ENCODE measurements at places on chromosomes 7 and 10.

- DNase-seq: no peak
Measured at GRCh38 chr10:13708256-13708990, 121.7 kb downstream of the PRPF18 start.

GRCh38 chr10:94683214-94684054 is at the start of gene CYP2C18:
Gene CYP2C18, plus strand, starts transcription at chr10:94683729. Its CDS starts 91 bp downstream, at chr10:94683820.
- no peak for DNase-seq

GRCh38 chr10:125698481-125698998 is 15.6 kb upstream of the TEX36 start:
- DNase-seq: no peak

GRCh38 chr10:104328896-104329710 is 9.2 kb downstream of the ITPRIP start:
- DNase-seq: no peak

- DNase-seq: no peak
Measured at GRCh38 chr7:132073920-132074589, 502.2 kb downstream of the PLXNA4 start.

DNA sequence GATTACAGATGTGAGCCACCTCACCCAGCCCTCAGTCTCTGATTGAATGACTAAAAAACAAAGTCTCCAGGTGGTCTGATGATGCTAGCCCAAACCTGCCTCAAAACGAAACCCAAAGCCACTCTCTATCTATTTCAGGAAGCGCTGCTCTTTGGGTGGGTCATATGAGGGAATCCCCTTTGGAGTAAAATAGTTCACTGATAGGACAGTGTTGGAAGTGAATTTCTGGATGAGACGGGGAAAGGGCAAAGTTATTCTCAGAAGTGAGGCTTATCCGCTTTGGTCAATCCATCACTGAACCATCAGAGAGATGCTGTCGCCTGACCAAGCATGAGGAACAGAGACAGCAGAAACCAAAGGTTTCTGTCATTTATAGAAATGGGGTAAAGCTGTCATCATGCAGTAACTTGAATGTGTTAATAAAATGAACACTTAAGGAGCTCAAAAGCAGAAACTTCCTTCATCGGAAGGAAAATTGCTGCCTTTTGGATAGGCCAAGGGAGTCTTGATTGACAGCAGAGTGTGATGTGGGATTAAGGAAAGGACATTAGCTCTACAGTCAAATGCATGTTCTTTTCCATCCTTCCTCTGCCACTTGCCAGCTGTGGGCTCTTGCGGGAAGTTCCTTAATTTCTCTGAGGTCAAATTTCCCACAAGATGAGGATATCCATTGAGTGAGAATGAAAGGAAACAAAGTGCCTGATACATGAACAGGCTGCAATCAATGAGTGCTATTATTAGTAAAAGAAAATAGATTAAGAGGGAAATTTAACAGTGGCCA is 64.9 kb upstream of the C1QL3 start:
- no peak for DNase-seq

- DNase-seq: no peak
Measured at GRCh38 chr7:137335814-137336213, 7.7 kb downstream of the PTN start.

- DNase-seq: no peak
Measured at GRCh38 chr7:134780166-134780828, 863 bp downstream of the CALD1 start.

- DNase-seq: no peak
Measured at GRCh38 chr7:99001482-99002147, 123.3 kb downstream of the TRRAP start.

DNA sequence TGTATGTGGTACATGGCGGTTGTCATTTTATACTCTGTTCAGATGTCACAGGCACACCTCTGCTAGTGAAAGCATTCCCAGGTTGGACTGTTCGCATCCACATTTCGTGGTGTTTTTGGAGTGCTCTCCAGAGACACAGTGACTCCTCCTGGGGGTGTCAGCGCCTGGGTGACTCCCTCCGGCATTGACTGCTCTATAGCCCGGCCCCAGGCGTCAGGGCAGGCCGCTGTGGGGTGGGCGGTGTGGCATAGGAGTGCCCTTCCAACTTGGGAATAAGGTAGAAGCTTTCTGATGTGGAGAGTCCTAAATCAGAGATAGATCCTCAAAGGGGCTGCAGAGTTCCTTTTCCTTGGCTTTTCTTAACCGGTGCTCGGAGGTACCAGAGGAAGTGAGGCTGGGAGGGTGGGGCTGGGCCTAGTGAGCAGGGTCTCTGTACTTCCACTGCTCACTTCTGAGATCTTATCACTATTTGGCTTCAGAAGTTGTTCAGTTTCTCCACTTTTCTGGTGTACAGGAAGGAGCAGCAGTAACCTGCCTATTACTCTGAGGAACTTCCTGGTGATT is 32.3 kb downstream of the CCNY start:
- DNase-seq: no peak

GRCh38 chr7:135185471-135186260 is 15.2 kb upstream of the CYREN start:
- DNase-seq: no peak

DNA sequence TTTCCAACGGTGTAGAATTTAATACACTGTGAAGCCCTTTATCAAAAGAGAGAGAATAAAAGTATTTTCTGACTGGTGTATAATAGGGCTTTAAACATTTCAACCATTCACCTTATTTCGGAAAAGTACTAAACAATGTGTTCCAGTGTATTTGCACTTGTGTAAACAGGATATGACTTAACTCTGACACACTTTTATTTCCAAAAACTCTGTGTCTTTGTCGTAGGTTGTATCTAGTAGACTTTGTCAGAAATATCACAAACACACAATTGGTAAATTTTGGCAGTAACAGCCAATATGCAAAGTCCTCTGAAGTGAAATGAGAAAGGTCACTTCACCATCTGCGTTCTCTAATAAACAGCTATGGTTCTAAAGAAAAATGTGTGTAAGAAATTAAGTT is 10.3 kb upstream of the TSPAN13 start:
- no peak for DNase-seq

GRCh38 chr7:13981070-13981469 is 8.4 kb downstream of the ETV1 start:
- DNase-seq: no peak

GRCh38 chr7:26648554-26648953 is 215.8 kb downstream of the SKAP2 start:
- no peak for DNase-seq

GRCh38 chr7:158407581-158408317 is 179.9 kb downstream of the PTPRN2 start:
- DNase-seq: no peak

GRCh38 chr7:37392673-37393017 is 56.0 kb downstream of the ELMO1 start:
- no peak for DNase-seq

GRCh38 chr10:62934258-62934657 is 118.1 kb upstream of the EGR2 start:
- no peak for DNase-seq

DNA sequence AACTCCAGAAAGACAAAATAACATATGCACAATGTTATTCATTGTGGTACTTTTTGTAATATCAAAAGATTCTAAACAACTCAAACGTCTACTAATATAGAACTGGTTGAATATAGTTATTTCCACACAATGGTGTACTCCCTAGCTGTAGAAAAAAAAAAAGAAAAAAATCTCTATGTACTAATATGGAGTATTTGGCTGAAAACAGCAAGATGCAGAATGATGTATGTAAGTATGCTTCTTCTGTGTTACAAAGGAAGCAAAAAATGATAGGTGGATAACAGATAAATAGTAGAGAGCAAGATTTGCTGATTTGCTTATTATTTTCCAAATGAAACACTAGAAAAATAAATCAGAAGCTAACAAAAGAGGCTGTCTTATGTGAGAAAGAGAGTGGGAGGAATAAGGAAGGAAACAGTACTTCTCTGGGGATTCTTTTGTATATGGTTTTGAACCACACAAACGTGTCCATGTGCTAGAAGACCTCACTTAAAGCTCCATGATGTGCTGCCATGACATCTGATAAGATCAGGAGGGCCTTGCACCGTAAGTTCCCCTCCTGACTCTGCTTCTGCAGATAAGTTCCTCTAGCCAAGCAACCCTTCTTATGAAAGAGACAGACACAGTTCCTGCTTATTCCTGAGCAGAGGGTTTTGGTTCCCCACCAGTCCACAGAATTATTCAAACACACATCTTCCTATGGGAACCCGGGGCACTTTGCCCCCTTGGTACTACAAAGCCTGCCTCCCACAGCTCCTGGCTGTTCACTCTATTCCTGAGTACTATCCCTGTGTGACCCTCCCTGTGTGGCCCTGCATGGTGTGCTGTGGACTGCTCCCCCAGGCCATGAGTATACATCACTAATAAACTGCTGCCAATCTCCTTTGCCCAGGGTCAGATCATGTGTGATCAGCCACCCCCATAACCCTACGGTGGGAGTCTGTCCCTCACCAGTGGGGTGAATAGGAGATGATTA is 159.1 kb downstream of the CCDC71L start:
- DNase-seq: no peak

- no peak for DNase-seq
Measured at GRCh38 chr10:111087331-111087756, 10.5 kb downstream of the ADRA2A start.

DNA sequence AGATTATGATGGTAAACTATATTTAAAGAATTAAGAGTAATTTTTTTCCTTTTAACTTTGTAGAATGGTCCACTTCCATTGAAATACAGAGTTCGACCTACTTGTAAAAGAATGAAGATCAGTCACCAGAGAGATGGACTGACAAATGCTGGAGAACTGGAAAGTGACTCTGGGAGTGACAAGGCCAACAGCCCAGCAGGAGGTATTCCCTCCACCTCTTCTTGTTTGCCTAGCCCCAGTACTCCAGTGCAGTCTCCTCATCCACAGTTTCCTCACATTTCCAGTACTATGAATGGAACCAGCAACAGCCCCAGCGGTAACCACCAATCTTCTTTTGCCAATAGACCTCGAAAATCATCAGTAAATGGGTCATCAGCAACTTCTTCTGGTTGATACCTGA is 8.3 kb downstream of the BMI1 start:
- DNase-seq: no peak

DNA sequence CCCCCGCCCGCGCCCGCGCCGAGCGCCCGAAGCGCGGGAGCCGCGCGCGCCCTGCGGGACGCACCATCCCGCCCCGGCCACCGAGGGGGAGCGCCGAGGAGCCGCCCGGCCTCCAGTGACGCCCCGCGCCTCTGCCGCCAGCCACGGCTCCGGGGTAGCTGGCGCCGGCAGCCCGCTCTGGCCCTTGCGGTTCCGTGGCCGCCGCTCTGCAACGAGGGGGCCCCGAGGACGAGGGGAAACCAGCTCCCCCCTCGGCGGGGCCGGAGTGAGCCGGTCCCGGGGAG is at the start of gene PAXIP1:
PAXIP1 (minus strand) TSS at position 33 of the 284 bp plus-strand sequence. CDS start 195 bp downstream, outside the sequence.
- DNase-seq: no peak

DNA sequence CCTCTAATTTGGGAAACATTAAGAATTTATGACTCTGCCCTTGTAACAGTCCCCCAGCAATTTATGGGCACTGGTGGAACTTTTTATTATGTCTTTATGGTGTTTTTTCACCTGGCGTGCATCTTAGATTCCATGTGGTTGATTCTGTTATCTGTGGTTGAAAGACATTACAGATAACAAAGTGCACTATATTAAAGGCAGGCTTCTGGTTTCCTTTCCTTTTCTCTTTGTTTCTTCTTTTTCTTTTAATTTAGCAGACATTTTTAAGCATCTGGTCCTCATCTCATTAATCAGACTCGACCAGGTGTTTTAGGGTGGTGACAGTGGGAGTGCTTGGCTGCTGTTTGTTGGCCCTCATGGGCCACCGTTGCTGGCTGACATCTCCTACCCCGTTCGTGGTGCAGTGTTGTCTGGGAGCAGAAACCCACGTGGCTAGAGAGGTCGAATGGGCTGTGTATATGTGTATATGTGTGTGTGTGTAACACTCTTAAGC is 77.4 kb downstream of the LRMDA start:
- DNase-seq: no peak

- no peak for DNase-seq
Measured at GRCh38 chr7:141928146-141928844, 12.1 kb downstream of the OR9A4 start.

DNA sequence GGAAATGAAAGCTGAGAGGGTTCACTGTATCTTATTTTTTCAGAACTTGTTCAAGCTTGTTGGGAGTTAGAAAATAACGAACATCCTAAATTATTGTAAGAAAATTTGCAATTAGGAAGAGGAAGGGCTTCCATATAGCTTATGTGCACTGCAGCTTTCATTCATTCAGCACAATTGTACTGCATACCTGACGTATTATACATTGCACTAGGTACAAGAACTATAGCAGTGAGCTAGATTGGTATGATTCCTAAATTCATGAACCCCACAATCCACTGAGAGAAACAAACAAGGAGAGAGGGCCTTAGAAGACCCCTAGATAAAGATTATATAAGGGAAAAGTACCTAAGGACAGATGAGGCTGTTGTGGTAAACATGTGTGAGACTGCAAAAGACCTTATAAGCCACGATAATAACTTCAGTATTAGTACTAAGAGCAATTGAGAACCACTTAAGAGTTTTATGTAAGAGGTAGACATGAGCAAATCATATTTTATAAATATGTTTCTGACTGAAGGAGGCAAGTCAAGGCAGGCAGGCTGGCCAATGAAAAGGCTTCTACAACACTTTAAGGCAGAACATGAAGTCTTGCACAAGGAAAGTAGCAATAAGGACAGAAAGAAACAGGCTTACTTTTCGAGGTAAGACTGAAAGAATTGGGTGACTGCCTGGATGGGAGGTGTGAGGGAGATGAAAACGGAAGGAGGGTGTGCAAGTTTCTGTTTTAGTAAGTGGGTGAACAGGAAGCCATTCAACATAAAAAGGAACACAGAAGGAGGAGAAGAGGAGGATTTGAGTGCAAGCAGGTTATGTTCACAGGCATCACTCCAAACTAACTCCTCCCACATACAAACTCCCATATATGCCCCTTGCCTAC is 77.9 kb upstream of the LRRN3 start:
- no peak for DNase-seq

DNA sequence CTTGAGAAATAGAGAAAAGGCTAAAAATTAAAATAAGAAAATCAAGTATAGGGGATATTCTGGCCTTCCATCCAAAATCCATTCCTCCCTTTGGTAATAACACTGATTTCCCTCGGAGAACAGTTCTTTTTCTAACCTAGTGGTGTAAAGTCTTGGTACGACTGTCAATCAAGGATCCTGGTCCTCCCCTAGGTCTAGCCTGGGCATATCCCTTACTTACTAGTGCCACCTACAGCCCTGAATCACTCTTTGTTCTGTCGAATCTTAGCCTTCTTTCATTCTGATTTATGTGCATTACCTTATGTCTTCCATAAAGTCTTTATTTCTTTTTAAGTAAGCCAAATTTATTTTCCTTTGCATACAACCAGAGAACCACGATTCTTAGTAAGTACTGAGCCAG is 298.7 kb upstream of the LRRTM3 start:
- DNase-seq: no peak

- no peak for DNase-seq
Measured at GRCh38 chr10:119693262-119693957, 32.4 kb upstream of the INPP5F start.

GRCh38 chr7:96040250-96040772 is 268.0 kb downstream of the DYNC1I1 start:
- no peak for DNase-seq

GRCh38 chr7:39910108-39910869 is 39.8 kb upstream of the CDK13 start:
- DNase-seq: no peak

GRCh38 chr7:140541513-140542227 is 62.4 kb upstream of the MKRN1 start:
- DNase-seq: no peak

All from cortex of kidney (tissue), 1 donor.